ENCODE measurements at places on chromosomes 7 and 10. TPM values are rescaled to one million over a fixed set of nuclear protein-coding genes. Genes with fewer than 3 reads are reported as not detected.

The TLX1 gene
- total RNA-seq = not detected

The LRIT1 gene
- not detected for total RNA-seq

The OR6V1 gene
- not detected for total RNA-seq

The CHN2 gene
- total RNA-seq = not detected

The NFE2L3 gene
- 3.0 TPM for total RNA-seq

The RSPH10B gene
- total RNA-seq = 0.63 TPM

The PNLIPRP3 gene
- total RNA-seq = not detected

The EPHA1 gene
- total RNA-seq = not detected

The PAX4 gene
- total RNA-seq = not detected

Measured in smooth muscle cell of the pulmonary artery (primary cell).